ENCODE measurements at places on chromosomes 13 and 19. TPM values are rescaled to one million over a fixed set of nuclear protein-coding genes. Genes with fewer than 3 reads are reported as not detected.

DNA sequence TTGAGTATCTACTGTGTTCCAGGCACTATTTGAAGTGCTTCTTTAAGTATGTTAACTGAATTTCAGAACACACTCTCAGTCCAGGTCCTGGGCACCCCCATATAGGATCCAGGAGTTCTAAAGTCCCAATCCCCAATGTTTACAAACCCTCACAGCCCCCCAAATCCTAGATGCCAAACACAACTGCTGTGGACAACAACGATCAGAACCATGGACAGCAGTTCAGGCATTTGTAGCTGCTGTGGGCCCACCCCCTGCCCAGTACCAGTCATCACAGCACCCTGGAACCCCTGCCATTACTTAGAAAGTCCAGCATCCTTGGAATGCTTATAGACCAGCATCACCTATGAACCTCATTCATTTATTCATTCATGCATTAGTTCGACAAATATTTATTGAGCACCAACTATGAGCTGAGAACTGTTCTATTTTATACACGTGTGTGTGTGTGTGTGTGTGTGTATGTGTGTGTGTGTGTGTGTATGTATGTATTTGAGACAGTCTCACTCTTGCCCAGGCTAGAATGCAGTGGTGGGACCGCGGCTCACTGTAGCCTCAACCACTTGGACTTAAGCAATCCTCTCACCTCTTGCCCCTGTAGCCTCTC, 19.3 kb upstream of the SDHAF1 start:
- DNase-seq = no peak

DNA sequence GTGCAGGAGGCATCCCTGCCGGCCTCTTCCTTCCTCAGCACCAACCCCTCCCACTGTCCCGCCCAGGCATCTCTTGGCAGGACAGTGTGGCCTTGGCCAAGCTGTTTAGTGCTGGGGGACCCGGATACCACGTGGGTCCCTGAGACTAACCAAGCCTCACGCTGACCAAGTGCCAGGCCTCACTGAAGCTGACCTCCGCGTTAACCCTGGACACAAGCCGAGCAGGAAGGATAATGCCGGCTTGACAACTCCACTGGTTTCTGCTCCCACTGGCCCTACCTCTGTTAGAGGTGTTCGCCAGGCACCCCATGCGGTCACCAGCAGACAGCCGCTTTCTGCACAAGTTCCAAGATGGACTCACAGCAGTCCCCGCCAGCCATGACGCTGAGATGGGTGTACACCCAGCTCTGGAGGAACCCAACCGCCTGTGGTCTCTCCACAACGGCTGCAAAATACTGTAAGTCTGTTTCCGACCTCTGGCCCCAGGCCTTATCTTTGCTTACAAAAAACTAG, 12.4 kb downstream of the GRTP1 start:
- no peak for DNase-seq

PPAN gene
- 10.9 TPM for total RNA-seq

GRCh38 chr19:39362682-39363657, 20.7 kb downstream of the SAMD4B start:
- no peak for DNase-seq

GRCh38 chr13:65166675-65167074, 2063.5 kb downstream of the PCDH9 start:
- DNase-seq = no peak

All from urinary bladder (tissue), 4 donors.